NCI-H460 (cell line): ENCODE measurements at places on chromosomes 7 and 10.
A peak's percentile ranks its signal among the peaks of the same experiment; 100 is the strongest.

- no peak for DNase-seq
These were observed 27.3 kb upstream of the ITGB1 start for GRCh38 chr10:32985341-32985764.

DNA sequence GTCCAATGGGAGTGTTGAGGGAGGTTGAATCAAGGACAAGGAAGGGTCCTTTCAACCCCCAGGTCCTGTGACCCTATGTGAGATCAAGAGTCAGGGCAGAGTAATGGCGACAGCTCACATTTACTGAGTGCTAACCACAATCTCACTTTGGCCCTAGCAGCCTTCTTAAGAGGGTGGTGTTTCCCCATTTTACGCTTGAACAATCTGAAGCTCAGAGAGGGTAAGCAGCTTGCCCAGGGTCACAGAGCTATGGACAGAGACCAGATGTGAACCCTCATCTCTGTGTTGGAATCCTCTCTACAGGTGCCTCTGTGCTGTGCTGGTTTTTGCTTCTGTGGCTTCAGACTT is 102.0 kb downstream of the GRK5 start:
- no peak for DNase-seq

DNA sequence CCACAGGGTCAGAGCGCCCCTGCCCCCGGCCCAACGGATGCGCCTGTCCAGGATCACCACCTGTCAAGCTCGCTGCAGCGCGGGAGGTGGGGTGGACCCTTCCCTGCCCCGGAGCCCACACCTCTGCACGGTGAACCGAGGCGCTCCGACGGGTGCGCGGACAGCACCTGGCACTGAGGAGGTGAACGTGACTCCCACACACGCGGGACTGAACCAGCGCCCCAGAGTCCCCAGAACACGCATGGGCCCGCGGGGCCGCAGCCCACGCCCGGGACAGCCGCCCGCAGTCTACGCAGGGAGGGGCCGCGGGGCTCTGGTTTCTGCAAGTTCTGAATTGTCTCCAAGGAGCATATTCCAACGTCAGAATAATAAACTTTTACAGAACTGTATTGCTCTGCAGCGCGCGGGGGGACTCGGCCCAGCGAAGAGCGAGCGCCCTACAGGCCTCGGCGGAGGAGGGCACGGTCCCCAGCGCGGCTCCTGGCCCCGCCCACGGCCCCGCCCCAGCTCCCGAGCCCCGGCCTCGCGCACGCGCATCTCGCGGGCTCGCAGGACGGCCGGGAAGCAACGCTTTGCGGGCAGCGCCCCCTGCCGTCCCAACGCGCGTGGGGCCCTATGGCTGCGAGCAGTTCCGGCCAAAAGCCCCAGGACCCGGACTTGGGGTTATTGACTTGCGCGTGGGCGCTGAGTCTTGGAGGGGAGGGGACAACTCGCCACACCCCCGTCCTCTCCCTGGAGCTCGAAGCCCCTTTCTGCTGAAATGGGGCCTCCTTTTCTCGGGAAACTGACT is 29.7 kb downstream of the OAT start:
- DNase-seq = peak; percentile 84

GRCh38 chr10:49612513-49613164 is 1.2 kb upstream of the CHAT start:
- DNase-seq = no peak

GRCh38 chr7:156236181-156236889 is 404.2 kb upstream of the RNF32 start:
- DNase-seq = no peak

GRCh38 chr7:123244768-123245167 is 45.0 kb upstream of the SLC13A1 start:
- DNase-seq = no peak

GRCh38 chr10:31936933-31937332 is 8.3 kb upstream of the ARHGAP12 start:
- DNase-seq = no peak
